ENCODE measurements at places on chromosomes 4 and X.

- DNase-seq = no peak
These were observed 21.7 kb downstream of the RBPJ start for GRCh38 chr4:26342328-26343037.

DNA sequence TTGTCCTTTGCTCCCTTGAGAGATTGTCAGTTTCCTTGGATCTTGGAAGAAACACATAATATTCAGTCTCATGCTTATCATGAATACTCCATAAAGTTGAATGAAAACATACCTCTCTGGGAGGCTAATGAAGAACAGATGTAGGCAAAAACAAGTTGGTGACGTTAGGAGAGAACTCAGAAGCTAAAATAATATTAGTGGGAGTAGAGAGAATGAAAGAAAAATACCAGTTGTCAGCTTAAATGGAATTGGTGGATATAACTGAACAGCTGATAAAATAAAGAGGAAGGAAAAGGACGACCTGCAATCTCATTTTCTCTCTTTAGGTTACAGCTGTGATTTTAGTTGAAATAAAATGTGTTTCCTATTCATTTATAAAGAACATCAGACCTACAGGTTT is 124.8 kb downstream of the SNCA start:
- DNase-seq = no peak

GRCh38 chr4:180101348-180102083 is 2141.7 kb upstream of the TENM3 start:
- DNase-seq = no peak

- DNase-seq = no peak
These were observed 2.1 kb downstream of the GAB3 start for GRCh38 chrX:154748712-154749339.

- no peak for DNase-seq
These were observed 151.8 kb downstream of the CCNG2 start for GRCh38 chr4:77308843-77309242.

- no peak for DNase-seq
These were observed 26.2 kb upstream of the RHOH start for GRCh38 chr4:40170588-40170987.

GRCh38 chrX:2514131-2514530 is 13.4 kb upstream of the DHRSX start:
- DNase-seq = no peak

DNA sequence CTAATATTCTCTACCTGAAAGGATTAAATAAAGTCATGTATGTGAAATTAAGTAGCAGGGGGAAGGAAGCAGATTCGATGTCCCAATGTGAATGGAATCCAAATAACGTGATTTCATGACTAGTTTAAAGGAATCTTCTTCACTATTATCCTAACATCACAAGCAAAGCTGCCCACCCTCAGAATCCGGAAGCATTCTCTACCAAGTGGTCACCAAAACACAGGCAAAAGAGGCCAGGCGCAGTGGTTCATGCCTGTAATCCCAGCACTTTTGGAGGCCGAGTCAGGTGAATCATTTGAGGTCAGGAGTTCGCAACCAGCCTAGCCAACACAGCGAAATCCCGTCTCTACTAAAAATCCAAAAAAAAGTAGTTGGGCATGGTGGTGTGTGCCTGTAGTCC is 212.9 kb downstream of the LDB2 start:
- no peak for DNase-seq

DNA sequence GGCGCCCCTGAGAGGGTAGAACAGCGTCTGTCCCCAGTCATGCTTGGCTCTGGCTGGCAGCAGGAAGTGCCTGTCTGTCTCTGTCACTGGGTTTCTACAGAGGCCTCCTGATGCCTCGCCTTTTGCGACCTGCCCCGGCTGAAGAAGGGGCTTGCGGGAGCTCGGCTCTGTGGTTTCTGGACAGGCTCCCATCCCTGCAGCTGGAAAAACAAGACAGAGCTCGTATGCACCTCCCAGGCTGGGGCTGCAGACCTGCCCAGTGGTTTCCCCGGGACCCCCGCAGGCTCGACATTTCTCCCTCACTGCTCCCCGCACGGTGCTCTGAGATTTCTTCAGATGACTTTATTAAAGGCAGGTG is 57.0 kb upstream of the SORCS2 start:
- DNase-seq = no peak

All from activated CD4-positive, alpha-beta T cell treated with anti-CD3 and anti-CD28 coated beads, Interleukin-2, amount 50 U/mL, for 1 hour (primary cell).